ENCODE measurements at places on chromosomes 7 and 10.

DNA sequence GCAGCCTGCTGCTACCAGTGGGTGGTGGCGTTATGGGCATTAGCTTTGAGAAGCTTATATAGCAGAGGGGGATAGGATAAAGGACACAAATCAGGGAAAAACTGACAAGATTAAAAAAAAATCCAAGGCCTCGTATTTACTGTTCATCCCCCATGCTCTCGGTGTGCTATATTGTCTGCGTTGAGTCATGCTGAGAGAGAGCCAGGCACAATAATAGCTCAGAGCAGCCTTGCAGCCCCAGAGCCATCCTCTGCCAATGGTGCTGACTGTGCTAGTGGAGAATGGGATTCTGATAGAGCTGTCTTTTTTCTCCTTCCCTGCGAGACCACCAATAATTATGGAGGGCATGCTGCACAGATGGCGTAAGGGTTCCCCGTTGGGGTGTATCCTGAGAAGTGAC is 51.7 kb upstream of the FZD1 start:
- no peak for DNase-seq

DNA sequence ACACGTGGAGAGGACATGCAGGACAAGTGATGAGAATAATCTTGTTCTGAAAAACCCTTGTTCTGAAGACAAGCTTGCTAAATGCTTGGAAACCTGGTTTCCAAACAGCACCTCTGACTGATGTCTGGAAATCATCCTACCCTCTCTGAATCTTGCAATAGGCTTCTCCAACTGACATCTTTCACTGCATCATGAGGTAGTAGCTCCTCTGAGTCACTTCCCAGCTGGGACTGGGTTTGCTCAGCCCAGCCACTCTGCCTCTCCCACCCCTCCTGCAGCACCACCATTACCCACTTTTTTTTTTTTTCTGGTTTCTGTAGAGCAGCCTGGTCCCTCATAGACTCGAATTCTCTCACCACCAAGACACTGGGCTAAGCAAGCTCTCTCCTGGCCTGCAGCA is 919.8 kb downstream of the GRID1 start:
- no peak for DNase-seq

DNA sequence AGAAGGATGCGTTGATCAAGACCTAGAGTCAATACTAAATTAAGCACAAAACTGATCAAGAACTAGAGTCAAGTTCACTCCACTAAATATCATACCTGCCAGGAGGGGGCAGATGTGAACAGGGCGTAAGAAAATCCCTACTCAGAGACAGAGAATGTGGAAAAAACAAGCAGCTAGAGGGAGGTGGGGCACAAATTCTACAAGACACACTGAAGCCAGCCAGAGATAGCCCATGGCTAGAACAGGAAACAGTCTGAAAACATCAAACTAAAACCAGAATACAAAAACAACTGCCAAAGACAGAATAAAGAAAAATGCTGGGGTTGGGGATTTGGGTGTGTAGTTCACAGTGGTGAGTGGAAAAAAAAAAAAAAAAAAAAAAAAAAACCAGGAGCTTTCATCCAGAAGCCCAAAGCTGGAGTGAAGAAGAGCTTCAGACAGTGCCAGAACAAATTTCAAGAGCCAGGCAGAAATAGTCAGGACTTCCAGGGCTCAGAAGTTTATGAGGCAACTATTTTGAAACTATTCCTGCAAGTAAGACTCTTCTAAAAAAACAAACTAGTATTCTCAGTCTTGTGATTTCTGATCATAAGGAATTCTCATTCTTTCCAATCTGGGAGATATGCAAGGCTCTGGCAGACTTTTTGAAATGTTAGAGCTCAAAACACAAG is 118.3 kb downstream of the CCDC71L start:
- peak; percentile 77 for DNase-seq

DNA sequence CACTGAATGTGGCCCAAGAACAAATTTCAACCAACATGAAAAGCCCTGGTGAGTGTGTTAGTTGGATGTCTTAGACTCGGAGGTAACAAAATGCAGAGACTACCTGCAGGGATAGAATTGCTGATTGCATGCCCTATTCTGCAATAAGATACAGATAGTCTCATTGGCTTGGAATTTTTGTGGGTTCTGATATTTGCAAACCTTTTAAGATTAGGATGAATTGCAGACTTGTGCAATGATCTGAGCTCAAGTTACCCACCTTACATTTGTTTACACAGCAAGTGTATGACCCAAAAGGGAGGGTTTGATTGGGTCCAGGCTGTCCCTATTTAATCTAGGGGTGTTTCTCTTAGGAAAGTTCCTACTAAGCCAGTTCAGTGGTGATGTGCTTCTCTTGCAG is 45.4 kb downstream of the GPR37 start:
- DNase-seq: no peak

DNA sequence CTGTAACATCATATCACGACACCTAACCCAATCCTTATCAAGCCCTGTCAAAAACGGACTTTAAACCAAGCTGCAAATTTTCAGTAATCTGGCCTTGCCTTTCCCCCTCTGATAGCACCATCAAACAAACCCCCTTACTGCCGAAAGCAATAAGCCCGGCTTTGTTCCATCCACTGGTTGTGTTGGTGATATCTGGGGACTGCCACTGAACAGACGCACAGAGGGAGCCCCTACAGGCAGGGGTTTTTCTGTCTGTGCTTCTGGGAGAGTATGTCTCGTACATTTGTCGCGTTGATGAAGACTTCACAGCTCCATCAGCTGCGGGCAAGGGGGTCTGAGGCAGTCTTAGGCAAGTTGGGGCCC is 550 bp upstream of the PLAU start:
- no peak for DNase-seq

GRCh38 chr10:50883629-50884028 is 1.8 kb downstream of the A1CF start:
- no peak for DNase-seq
